ENCODE measurements at places on chromosomes 1 and 21. TPM values are rescaled to one million over a fixed set of nuclear protein-coding genes. Genes with fewer than 3 reads are reported as not detected.

The NCMAP gene
- not detected for total RNA-seq

The ZNHIT6 gene
- 17.9 TPM for total RNA-seq

The ADAMTS4 gene
- total RNA-seq: 3.1 TPM

The NECTIN4 gene
- not detected for total RNA-seq

The GIPC2 gene
- total RNA-seq: 0.74 TPM

- DNase-seq: no peak
These were observed 55.9 kb downstream of the SIK1 start for GRCh38 chr21:43370888-43371570.

DNA sequence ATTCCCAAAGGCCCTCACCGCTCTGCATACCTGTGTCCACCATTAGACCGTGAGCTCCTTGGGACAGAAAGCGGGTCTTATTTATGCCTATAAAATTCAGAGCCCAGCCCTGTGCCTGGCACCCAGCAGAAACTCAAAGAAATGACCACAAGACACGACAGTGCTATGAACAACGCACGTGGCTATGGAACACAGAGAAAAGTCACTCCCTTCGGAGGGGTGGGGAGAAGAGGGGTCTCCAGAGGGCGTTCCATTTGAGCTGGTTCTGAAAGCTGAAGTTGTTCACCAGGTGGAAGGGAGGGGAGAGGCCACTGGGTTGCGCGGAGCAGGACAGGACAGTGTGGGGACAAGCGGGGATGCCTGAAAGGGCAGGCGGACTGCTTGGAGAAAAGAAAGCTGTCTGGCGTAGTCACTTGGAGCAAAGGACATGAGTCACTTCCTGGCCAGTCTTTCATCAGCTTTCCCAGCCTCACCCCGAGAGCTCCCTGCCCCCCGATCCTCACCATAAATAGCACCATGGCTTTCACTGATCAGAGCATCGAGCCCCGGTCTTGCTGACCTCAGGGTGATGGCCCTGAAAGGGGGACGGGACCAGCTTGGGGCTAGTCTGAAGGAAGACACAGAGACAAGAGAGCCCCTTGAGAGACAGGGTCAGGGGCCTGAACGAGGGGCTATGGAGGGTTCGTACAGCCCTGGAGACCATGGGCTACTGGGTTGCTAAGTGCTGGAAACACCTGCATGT lies 28.5 kb downstream of the ECE1 start:
- DNase-seq: peak; percentile 94

GRCh38 chr1:220921971-220922635 lies 42.9 kb downstream of the HLX start:
- DNase-seq: no peak

GRCh38 chr1:209862391-209863356 lies 34.9 kb downstream of the UTP25 start:
- DNase-seq: no peak

- DNase-seq: no peak
These were observed 84.7 kb upstream of the CD34 start for GRCh38 chr1:207995576-207995975.

GRCh38 chr1:49125746-49126145 lies 349.1 kb upstream of the BEND5 start:
- no peak for DNase-seq

DNA sequence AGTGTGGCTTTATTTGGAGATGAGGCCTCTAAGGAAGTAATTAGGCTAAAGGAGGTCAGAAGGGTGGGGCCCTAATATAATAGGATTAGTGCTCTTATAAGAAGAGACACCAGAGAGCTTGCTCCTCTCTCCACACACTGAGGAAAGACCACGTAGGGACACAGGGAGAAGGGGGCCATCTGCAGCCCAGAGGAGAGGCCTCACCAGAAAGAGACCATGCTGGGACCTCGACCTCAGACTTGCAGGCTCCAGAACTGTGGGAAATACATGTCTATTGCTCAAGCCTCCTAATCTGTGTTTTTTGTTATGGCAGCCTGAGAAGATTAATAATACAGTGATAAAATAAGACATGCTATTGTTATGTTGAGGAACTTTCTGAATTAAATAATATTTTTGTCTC lies 8.3 kb downstream of the RCAN1 start:
- no peak for DNase-seq

DNA sequence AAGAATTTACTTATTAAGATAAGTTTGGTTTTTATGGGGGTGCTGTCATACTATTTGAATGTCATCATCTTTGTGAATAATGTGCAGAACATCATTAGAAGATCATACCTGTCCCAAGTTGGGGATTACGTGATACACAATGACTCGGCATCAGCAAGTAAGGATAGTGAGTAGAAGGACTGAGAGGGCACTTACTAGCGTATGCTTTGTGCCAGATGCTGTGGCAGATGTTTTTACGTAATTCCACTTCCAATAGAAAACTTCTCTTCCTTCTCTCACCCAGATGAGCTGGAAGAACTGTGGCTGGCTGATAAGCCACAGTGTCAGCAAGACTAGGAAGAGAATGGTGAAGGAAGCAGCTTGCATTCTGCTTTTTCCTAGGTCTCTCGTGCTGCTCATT lies 28.1 kb upstream of the TGFB2 start:
- DNase-seq: no peak

DNA sequence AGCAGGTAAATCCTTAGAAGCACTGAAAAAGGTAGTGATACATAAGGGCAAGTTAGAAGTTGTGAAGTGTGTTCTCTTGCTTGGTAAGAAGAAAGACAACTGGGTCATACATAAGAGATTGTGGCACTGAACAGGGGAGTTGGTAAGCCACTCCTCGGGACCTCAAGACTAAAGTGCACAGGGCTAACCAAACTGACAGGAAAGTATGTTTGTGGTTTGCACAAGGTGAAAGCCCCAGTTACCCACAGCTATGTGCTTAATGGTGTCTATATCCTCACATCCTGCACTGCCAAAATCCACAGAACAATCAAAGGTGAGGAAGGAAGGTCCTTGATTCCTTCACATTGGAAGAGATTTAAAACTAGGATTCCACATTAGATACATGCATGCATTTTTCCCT lies 276.5 kb downstream of the DNM3 start:
- DNase-seq: no peak

DNA sequence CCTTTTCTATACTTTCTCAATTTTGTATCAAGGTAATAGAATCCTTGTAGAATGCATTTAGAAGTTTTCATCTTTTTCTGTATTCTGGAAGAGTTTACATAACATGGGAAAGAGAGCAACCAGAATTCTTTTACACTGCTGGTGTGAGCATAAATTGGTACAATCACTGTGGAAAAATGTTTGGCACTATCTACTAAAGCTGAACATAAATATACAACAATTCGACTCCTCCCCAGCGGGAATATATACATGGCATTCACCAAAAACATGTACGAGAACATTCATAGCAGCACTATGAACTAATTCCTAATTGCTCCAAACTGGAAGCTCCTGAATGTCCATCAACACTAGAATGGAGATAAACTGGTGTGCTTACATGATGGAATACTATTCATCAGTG lies 1.8 kb upstream of the ACBD6 start:
- DNase-seq: no peak

GRCh38 chr1:81509594-81509993 lies 291.1 kb upstream of the ADGRL2 start:
- no peak for DNase-seq

DNA sequence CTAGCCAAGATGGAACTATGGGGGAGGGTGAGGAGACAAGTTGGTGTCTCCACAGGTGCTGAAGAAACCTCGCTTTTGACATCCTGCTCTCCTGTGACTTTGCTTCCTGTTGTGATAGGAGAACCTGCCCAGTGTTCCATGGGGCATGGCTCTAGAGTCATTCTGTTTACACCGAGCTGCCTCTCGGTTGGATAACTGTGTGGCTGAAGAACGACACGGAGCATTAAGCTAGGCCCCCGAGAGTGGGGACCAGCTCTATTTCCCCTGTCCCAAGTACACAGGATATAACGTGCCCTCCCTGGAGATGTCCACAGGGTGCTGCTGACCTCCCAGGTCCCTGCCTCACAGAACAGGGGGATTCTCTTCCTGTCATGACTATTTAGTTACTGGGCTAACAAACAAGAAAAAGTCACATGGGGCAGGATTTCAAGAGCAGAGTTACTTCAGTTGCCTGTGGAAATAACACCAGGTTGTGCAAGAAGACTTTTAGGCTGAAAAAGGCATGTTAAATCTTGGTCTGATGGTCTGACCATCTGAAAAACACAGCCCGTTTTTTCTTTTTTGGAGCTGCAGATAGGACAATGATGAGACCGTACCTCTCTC lies 29.4 kb upstream of the PPP2R5A start:
- no peak for DNase-seq

GRCh38 chr1:9784508-9785133 lies 39.1 kb downstream of the CLSTN1 start:
- peak; percentile 69 for DNase-seq

GRCh38 chr1:180179162-180179957 lies 24.7 kb downstream of the QSOX1 start:
- no peak for DNase-seq
